Thyroid gland (tissue), 4 donors: ENCODE measurements at places on chromosomes 1 and 21. TPM values are rescaled to one million over a fixed set of nuclear protein-coding genes. Genes with fewer than 3 reads are reported as not detected.
A peak's percentile ranks its signal among the peaks of the same experiment; 100 is the strongest.

GRCh38 chr1:82121421-82121820 lies 320.7 kb downstream of the ADGRL2 start:
- no peak for DNase-seq

DNA sequence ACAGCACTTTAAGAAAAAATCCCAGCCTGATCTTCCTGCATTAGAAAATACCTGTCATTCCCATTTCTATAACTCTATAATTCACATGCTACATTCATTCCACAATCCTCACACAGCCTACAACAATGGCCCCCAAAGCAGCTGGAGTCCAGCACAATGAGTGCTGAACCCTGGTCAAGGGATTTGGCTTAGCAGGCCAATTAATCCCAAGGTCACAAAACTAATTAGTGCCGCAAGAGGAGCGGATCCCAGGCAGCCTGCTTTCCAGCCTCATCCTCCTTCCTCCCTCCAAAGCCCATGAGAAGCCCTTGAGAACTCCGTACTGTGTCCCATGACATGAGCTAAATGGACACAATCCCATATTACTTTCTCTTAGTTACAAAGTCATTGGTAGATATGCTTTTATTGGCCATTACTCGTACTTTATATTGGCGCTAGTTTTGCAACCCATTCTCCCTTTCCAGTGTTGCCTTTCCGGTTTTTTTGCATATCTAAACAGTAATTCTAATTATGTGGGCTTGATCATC lies 94.8 kb downstream of the DAB1 start:
- DNase-seq: no peak

GRCh38 chr21:31130821-31131220 lies 92.5 kb upstream of the KRTAP19-8 start:
- no peak for DNase-seq

DNA sequence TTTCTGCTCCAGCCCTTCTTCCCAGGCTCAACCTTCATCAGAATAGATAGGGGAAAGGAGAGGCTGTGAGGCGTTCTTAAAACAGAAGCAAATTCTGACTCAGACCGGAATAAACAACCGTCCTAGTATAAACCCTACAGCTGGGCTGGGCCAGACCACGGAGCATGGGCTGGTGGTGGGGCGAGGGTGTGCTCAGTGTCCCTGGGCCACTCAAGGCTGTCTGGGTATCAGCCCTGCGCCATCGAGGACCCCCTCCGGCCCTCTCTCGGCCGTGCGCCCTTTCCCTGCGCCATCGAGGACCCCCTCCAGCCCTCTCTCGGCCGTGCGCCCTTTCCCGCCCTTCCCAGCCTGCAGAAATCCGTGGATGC lies 36.0 kb downstream of the CAPN2 start:
- no peak for DNase-seq

GRCh38 chr1:9038881-9039760 lies 12.9 kb upstream of the SLC2A7 start:
- no peak for DNase-seq

GRCh38 chr1:244705261-244706234 lies 52.6 kb downstream of the DESI2 start:
- DNase-seq: peak; percentile 60

GRCh38 chr1:164563721-164564360 lies 4.9 kb downstream of the PBX1 start:
- no peak for DNase-seq

CENPF gene
- 0.44 TPM for total RNA-seq

- no peak for DNase-seq
Measured at GRCh38 chr1:153934746-153935145, 11.8 kb downstream of the DENND4B start.

CLCA4 gene
- not detected for total RNA-seq

SPRR2E gene
- total RNA-seq: not detected

GRCh38 chr1:15224259-15224869 lies 22.7 kb upstream of the FHAD1 start:
- DNase-seq: no peak

OR10K2 gene
- not detected for total RNA-seq

- DNase-seq: no peak
Measured at GRCh38 chr1:182713939-182714338, 29.6 kb upstream of the RGS8 start.

TLCD4 gene
- total RNA-seq: 26.3 TPM

HIPK1 gene
- total RNA-seq: 89.0 TPM

DNA sequence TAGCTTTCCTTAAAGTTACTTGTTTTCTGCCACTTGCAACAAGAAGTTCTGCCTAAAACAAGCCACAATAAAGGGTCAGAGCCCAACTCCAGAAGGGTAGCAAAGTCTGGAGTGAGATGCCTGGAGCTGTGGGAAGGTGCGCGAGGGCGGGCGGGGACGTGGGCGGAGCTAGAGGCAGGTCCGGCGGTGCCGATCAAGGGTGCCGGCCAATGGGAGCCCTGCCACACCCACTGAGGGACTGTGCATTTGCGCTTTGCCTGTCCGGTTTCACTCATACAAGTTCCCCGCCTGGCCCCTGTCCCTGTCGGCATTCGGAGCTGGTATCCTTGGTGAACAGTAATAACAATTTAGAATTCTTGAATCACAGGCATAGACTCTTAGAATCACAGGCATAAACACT lies 732.4 kb downstream of the MATN1 start:
- DNase-seq: no peak

- DNase-seq: no peak
Measured at GRCh38 chr1:167344112-167344511, 123.4 kb downstream of the POU2F1 start.

DNA sequence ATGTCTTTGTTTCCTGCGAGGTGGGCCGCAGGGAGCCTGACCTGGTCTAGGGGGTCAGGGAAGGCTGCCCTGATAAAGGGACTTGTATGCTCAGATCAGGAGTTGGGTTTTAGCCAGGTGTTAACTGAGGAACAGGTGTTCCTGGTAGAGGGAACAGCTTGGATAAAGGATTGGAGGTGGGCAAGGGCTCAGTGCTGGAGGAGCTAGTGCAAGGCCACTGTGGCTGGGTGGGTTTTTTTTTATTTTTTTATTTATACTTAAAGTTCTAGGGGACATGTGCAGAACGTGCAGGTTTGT lies 31.1 kb downstream of the A3GALT2 start:
- DNase-seq: peak; percentile 0

DNA sequence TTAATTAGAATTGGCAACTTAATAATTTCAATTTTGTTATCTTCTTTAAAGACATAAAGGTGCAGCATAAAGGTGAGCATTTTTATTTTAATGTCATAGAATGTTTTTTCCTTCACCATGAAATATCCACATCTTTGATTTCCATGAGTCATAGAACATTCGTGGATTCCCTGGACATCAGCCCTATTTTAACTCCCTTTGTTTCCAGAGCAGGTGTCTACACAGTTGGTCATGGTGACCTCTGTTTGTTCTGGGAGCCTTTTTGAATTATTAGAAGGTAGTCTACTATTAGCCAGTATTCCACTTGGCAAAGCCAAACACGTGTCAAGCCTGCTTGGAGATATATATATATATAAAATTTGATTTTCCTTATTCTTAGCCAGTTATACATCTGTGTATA lies 572.9 kb downstream of the LTN1 start:
- DNase-seq: no peak

CTSE gene
- total RNA-seq: 19.2 TPM

DNA sequence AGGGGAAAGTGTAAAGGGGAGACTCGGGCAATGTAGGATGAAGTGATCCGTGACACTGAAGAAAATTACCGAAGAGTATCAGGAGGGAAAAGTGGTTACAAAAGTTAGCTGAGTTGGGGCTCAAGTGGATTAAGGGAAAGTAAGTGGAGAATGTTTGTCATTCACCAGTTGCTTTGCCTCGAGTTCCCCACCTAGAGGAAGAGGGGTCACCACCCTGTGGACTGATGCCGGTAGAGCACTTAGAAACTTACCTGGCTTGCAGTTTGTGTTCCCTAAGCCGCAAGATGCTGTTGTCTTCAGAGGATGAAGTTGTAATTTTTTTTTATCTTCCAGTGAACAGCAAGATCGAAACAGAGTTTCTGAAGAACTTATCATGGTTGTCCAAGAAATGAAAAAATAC lies 1.0 kb downstream of the PER3 start:
- DNase-seq: no peak

DNA sequence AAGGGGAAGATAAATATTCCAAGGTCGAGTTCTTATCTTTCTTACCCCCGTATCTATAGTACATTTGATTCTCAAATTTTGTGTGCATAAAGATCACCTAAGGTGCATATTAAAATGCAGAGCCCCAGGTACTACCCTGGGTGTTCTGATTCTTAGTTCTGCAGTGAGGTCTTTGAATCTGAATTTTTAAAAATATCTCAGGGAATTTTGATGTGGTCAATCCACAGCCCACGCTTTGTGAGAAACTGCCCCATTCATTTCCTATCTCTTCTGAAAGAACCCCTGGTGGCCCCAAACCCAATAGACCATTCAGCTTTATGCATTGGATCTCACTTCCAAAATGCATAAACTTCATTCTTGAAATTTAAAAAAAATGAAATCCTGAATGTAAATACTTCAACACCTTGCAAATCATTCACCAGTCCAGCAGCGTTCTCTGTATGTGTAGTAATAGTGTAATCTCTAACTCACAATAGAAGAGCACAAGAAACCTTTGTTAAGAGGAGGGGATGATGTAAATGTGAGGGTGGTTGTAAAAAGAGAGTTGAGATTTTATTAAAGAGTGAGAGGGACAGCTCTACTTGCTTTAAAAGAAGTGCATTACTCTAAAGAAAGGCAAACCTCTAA lies 108.8 kb upstream of the ZP4 start:
- DNase-seq: no peak

PPM1J gene
- 2.3 TPM for total RNA-seq

DNA sequence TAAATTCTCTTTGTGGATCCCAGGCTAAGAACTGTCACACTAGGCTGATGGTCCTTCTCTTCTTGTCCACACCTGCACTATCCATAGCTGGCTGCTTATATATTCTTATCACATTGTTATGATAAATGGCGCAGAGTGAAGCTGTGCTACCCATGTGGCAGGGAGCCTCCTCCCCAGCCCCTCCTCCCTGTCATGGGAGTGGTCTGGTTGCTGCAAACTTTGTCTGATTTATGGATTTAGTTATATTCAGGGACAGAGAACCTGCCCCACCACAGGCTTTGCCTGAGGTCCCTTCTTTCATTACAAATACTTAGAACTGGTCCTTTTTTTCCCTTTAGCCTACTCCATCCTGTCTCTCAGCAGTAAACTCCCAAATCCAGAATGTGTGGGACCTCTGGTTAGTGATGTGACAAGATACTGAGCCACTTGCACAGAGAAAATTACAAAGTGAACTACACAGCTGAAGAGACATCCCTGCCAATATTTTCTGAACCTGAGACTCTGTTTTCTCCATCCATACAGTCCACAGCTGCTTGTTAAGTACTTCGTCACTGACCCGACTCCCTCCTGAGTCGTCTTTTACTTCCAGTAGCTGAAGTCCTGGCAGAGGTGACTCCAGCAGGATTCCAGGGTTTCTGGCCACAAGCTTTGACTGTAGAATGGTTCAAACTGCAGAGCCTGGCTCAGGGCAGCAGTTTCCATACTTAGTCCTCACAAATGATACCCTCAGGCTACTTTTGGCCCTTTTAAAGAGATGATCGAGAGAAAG lies 37.6 kb downstream of the PTGFRN start:
- no peak for DNase-seq

GRCh38 chr1:46643368-46643775 lies 24.8 kb downstream of the ATPAF1 start:
- DNase-seq: peak; percentile 7

PSMD4 gene
- 109 TPM for total RNA-seq

FALEC gene
- total RNA-seq: not detected

GNAT2 gene
- total RNA-seq: not detected

DNA sequence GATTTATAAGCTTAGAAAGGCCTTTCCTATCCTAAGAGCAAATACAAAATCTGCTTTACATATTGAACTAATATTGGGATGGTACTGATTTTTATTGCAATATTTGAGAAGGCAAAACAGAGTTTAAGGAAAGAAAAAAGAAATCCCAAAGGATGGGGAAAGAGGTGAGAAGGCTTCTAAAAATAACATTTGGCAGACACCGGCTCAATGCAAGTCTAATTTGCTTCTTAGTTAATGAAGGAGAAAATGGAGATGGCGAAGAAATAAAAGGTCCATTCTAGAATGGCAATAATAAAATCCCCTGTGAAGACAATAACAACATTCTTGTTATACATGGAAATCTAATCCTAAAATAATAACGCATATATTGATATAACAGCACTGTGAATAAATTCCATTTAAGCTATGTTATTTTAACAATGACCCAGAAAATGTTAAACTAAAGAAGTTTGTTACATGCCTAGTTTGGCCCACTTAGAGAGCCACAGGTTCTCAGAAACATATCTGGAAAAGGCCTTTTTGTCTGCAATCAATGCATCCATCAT lies 117.7 kb downstream of the HLCS start:
- no peak for DNase-seq

PI4KB gene
- 93.1 TPM for total RNA-seq

PER3 gene
- total RNA-seq: 8.9 TPM

IL12RB2 gene
- 0.98 TPM for total RNA-seq

DNA sequence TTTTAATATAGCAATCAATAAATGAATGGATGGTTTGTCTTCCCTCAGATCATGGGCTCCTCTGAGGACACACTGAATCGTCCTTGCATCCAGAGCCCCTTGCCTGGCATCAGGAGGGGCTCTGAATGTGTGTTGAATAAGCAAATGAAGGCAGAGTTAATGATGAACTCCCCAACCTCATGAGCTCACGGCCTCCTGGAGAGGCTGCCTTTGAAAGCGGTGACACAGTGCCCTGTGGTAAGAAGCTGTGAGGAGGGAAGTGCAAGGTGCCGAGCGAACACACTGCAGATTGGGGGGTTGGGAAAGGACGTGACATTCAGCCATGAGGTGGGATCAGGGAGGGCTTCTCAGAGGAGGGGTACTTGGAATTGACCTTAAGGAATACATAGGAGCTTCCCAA lies 3.2 kb upstream of the PARS2 start:
- DNase-seq: no peak

FBLIM1 gene
- total RNA-seq: 24.8 TPM

DNA sequence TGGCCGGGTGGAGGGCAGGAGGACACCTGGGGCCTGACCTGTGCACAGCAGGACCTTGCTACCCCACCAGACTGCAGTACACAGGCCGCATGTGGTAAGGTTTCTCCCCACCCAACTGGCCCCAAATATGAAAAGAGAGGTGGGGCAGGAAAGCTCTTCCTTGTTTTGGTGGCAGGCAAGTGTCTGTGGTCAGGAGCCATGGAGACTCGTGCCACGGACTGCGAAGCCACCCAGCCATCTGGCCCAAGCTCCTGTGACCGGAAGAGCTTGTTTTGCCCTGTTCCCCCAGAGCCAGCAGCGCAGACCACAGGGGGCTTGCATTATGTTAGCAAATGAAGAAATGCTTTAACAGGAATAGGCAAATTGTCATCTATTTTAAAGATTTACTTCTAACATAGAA lies 54.9 kb downstream of the OLIG1 start:
- no peak for DNase-seq

PKP1 gene
- total RNA-seq: 0.54 TPM

SYCP1 gene
- not detected for total RNA-seq

AVPR1B gene
- 0.68 TPM for total RNA-seq

GRCh38 chr1:186736971-186737685 lies 56.9 kb upstream of the PTGS2 start:
- DNase-seq: no peak

GRCh38 chr1:154076413-154076812 lies 78.5 kb downstream of the NUP210L start:
- DNase-seq: no peak
